ENCODE measurements at places on chromosomes 4 and X.

GRCh38 chrX:49247916-49248811, 12.9 kb downstream of the CCDC22 start:
- DNase-seq, result no peak

DNA sequence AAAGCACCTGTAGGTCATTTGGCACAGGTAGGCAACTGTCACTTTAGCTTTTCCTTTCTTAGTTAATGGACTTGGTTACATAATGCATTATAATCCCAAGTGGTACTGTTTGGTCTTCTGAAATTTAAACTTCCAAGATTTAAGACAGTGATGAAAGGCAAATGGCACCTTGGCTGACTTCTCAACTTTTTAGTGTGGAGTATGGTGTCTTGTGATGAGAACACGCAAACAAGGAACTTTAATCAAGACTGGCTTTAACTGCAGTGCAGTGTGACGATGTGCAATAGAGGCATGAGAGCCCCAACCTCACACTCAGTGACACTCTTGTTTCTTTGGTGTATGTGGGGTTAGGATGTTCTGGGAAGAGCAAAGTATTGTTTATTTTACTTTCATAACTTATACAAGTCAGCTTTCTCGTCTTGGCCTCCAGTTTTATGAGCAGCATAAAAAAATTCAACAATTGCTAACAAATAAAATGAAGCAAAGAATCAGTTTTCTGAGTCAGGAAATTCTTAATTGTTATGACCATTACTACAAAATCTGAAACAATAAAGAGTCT, 171.9 kb downstream of the MAD2L1 start:
- DNase-seq, result no peak

- DNase-seq, result no peak
Observed at GRCh38 chr4:121072224-121073003, at the start of gene NDNF. Gene NDNF, minus strand, starts transcription at chr4:121072535. Its CDS starts 26,698 bp downstream, at chr4:121045837.

GRCh38 chrX:100975212-100975611, 5.7 kb downstream of the ARL13A start:
- DNase-seq, result no peak

- no peak for DNase-seq
Observed at GRCh38 chr4:185799442-185799841, 12.6 kb downstream of the SORBS2 start.

GRCh38 chr4:183798301-183799253, 106.5 kb upstream of the STOX2 start:
- DNase-seq, result no peak

DNA sequence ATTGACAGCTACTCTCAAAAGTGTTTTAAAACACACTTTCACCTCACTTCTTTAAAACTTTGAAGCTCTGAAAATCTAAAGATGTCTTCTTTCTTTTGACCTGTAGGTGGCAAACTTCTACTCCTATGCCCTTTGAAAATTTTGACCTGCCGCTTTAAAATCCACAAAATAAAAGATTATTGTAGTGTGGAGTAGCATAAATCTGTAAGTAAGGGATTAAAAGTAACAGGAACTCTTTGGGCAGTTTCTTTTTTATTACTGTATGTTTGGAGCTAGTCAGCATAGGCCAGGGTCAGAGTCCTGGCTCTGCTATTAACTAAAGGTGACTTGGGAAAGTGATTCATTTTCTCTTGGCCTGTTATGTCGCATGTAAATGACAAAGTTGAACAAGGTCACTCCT, 25.5 kb downstream of the BBS12 start:
- no peak for DNase-seq

DNA sequence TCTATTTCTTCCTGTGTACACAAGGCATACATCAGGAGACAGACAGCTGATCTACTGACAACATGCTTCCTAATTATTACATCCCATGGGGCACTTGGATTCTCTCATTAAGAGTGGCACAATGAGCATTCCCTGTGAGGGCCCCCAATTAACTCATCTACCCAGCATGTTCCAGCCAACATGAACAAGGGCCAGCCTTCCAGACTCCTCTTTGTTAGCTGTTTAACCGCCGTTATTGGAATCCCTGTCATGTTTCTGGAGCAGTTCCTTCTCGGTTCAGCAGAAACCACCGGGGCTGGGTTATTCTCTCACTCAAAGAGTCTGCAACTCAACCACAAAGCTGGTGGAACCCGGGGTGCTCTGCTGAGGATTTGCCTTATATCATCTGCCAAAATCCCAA, 9.9 kb upstream of the GPM6B start:
- DNase-seq, result no peak
